Islet precursor cell (in vitro differentiated cells): ENCODE measurements at places on chromosomes 16 and 17.

- no peak for DNase-seq
Measured at GRCh38 chr17:49388290-49388640, 26.2 kb upstream of the ZNF652 start.

DNA sequence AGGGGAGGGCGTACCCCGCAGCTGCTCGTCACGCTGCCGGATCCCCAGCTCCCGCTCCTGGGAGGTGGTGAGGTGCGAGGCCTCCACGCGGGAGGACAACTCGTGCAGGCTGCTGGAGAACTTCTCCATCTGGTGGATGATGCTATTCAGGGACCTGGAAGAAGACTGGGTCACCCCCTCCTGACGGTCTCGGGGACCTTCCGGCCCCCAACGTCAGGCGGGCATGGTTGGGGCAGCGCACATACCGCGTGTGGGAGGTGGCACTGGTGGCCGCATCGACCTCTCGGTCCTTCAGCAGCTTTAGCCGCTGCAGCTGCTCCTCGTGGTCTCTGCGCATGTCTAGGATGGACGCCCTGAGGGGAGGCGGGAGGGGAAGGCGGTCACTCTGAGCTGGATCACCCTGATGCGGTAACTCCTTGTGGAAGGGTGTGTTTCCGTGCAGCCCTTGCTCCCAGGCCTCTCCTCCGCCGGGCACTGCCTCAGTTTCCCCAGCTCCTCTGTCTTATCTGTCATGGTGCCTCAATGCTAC, 13.3 kb upstream of the MRPL38 start:
- no peak for DNase-seq

DNA sequence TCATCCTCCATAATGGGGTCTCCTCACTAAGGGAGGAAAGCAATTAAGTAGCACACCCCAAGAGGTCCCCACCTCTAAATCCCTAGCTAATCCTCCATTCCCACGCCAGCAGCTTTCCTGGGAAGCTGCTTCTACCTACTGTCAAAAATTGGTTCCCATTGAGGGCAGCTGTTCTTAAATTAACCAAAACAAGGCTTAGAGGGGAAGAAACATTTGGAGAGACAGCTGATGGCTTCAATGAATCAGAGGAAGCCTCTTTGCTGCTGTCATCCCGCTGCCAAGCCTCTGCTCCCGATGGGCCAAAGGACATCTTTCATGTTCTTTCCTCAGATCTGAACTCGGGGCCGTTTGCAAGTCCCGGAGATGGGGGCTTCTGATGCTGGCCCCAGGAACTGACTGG, 26.6 kb downstream of the AIPL1 start:
- DNase-seq = no peak

DNA sequence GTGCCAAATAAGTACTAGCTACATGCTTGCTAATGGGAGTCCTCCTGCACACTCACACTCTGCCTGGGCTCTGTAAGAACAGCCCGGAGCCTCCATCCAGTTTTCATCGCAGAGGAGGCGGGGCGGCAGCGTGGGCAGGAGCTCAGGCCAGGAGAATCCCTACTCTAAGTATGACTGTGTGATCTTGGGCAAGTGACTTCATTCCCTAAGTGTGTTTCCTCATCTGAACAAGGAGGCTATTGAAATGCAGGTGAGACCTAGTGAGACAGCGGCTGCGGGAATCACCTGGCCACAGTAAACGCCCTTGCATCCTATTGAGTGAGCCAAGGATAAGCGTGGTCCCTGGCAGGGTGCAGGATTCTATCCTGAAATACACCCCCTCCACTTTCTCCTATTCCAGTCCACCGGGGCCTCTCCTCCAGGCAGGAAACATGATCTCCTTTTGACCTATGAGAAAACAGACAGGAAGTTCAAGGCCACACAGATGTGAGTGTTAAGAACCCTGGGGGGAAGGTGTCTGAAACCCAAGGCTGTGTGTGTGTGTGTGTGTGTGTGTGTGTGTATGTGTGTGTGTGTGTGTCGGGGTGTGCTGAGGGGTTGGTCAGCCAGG, 5.2 kb upstream of the RAI1 start:
- DNase-seq = peak; percentile 89

- no peak for DNase-seq
Measured at GRCh38 chr17:33233811-33234177, 59.3 kb downstream of the ASIC2 start.
